Activated CD4-positive, alpha-beta T cell treated with anti-CD3 and anti-CD28 coated beads, Interleukin-2, amount 10 ng/mL, durations not matched to agents 7 days and 5 days (primary cell): ENCODE measurements at places on chromosomes 2 and 18. TPM values are rescaled to one million over a fixed set of nuclear protein-coding genes. Genes with fewer than 3 reads are reported as not detected.

Gene CD226
- 113 TPM for total RNA-seq

Gene COBLL1
- total RNA-seq, result not detected

Gene MALL
- not detected for total RNA-seq

Gene RAPH1
- 2.1 TPM for total RNA-seq

Gene TTR
- total RNA-seq, result not detected

Gene IFIH1
- 65.5 TPM for total RNA-seq
